Pancreas (tissue), 10 donors: ENCODE measurements at places on chromosomes 4 and X. TPM values are rescaled to one million over a fixed set of nuclear protein-coding genes. Genes with fewer than 3 reads are reported as not detected.

AFF2 gene
- 0.66 TPM for total RNA-seq

IL1RAPL1 gene
- total RNA-seq: 0.20 TPM

HPGD gene
- total RNA-seq: 0.51 TPM

ADH7 gene
- total RNA-seq: not detected

DNA sequence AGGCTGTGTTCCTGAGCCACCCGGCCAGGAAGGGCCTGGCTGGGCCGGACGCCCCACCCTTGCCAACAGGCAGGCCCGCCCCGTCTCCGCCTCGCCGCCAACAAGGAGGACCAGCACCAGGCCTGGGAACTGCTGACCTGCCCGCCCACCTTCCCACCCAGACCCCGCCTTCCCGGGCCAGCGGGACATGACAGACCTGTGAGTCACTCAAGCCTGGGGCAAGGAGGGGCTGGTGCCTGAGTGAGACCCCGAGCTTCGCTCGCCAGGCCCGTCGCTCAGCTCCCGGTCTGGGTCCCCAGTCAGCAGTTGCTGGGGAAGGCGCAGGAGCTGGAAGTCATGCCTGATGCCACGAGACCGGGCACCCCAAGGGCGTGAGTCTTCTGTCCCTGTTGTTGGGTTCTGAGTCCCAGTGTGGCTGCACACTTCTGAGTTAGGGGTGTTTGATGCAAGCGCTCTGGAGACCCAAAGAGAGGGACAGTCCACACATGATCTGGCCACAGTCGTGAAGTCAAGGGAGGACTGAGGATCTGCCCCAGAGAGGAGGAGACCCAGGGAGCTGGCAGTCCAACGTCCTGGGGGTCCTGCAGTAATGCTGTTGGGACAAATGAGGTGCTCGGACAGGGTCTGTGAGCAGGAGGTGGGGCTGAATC lies at the start of gene DNASE1L1:
Gene DNASE1L1, minus strand, starts transcription at position 33 of the 650 bp plus-strand sequence. CDS start 3,686 bp downstream, outside the sequence.
- peak; percentile 61 for DNase-seq

- DNase-seq: no peak
Measured at GRCh38 chr4:33058998-33059397, 2338.8 kb downstream of the PCDH7 start.

GRCh38 chr4:88897180-88897579 lies 159.8 kb downstream of the FAM13A start:
- no peak for DNase-seq

- no peak for DNase-seq
Measured at GRCh38 chr4:3404546-3404945, 37.2 kb upstream of the HGFAC start.

DNA sequence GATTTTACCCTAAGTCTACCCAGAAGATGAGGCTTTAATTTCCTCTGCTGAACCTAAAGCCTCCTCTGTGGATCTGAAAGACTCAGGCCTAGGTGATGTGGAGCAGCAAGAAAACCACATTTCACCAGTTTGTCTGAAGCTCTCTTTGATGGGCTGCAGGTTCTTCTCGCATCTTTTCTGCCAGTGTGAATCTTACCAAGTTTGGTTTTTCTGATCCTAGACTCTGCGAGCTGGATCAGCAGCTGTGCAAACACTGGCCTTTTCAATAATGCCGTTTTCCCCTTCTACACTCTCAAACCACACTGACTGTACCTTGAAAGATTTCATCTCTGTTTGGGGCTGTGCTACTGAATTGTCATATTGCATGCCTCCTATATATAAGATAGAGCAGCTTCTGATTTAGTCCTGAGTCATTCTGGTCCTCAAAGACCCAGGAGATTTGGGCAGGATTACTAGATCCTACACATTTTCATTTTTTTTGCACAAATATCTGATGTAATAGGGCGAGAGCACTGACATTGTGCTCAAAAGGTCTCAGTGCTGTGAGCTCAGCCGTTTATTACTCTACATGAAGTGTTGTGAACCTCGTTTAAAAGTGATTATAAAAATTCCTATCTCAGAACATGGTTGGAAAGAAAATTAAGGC lies 133.6 kb upstream of the FAM9C start:
- DNase-seq: no peak

DNA sequence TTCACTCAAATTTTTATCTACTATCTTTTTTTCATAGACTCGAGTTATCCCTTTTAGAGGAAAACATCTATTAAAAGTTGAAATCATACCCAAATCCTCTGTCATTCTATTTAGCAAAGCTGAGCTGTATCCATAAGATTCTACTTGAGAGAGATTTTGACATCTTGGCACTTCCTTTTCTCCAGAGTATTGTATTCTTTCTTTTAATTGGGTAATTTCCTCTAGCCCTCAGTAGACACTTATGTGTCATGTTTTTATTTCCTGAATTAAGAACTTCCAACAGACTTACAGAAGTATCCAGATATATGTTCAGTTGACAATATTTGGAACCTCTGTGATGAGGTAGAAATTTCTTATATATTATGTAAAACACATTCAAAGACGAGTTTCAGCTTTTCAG lies 201.6 kb upstream of the NR3C2 start:
- no peak for DNase-seq
